ENCODE measurements at places on chromosomes 4 and X. TPM values are rescaled to one million over a fixed set of nuclear protein-coding genes. Genes with fewer than 3 reads are reported as not detected.

- DNase-seq = no peak
Observed at GRCh38 chr4:8504279-8505007, 63.9 kb downstream of the TRMT44 start.

GRCh38 chr4:24395937-24396336 is 188.4 kb downstream of the DHX15 start:
- DNase-seq = no peak

DNA sequence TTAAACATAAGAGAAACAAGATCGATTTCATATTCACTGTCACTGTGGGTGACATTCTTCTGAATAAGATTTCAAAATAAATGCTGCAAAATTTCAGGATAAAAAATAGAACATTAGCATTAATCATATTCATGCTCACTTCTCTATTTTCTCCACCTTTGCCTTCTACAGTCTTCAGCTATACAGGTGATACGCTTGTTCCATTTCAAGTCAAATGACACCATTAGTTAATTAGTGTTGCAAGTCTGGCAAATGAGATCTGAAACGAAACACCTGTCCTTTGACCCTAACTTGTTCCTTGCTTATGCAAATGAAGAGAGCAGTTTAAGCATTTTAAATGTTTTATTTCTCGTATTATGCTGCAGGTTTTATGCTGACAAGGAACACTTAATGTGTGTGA is 667.5 kb upstream of the MAGEB2 start:
- no peak for DNase-seq

ADGRG4 gene
- total RNA-seq = not detected

DNA sequence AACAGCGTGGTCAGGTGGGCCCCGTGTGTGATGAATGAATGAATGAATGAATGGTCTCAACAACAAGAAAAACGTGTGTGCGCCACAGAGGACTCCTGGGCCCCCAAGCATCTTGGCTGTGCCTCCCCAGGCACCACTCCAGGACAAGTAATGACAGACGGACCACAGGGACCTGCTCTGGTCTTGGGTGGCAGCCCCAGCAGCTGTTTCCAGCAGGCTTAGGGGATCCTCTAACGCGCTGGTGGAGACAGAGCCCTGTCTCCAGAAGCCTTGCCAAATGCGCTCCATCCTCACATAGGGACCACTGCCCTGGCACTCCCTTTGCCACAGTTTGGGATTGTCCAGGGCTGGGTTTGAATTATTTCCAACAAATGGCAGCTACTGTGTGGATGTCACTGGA is 39.1 kb downstream of the PSAPL1 start:
- no peak for DNase-seq

GRCh38 chr4:188127214-188127874 is 11.9 kb upstream of the TRIML1 start:
- DNase-seq = peak; percentile 10

All from activated CD4-positive, alpha-beta T cell treated with anti-CD3 and anti-CD28 coated beads for 36 hours (primary cell).